ENCODE measurements at places on chromosomes 2 and 18.

DNA sequence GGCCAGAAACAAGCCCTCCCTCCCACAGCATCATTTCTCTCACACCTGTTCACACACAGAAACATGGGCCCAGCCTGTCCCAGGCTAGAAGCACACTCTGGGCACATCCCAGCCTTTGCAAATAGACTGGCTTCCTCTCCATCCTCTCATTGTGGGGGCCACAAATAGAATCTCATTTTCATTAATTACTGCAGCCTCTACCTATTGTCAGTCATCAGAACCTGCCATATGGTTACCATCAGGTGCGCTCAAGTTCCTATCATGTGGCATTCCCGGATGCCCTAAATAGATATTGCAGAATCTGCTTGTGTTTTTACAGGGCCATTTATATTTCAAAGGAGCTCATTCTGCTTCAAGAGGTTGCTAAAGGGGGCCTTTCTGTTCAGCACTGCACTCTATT is 460.7 kb downstream of the BCL11A start:
- DNase-seq: no peak

DNA sequence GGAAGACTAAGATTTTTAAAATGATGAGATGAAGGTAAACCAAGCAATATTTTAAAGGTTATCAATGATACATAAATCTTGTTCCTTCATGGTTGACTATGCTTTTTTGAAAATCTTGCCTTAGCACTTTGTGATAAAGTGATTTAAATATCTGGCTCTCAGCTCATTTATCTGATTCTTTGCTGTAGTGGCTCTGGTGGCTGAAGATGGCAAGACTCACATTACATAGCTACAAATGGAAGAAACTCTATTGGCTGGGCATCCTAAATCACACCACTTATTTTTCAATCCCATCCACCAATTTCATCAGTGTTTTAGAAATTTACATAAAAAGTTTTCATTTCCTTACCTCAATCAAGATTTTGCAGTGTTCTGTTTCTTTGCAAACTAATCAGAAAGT is 16.6 kb upstream of the APCDD1 start:
- DNase-seq: peak; percentile 24

DNA sequence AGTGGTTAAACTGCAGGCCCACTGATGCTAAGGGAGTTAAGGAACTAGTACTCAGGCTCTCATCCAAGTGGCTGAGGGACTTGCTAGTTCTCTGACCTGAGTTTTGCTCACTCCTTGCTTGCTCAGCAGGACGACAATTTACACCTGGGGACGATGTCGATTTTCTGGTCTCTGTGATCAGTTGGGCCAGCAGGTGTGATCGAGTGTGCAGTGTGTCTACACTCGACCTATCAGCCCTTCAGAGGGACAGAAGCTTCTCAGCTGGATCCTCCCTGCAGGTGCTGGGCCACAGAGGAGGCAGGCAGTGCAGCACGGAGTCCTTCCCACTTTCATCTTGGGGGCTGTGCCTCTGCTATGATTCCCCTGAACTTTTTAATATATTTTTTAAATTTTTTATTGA is 71.5 kb downstream of the KCNS3 start:
- DNase-seq: no peak

- peak; percentile 84 for DNase-seq
Measured at GRCh38 chr2:172555522-172556283, at the start of gene PDK1. TSS of gene PDK1 (plus strand) at chr2:172556090. CDS start at chr2:172556151, 61 bp downstream.

Measured in Jurkat, Clone E6-1 (cell line).